ENCODE measurements at places on chromosomes 7 and 10.
A peak's percentile ranks its signal among the peaks of the same experiment; 100 is the strongest.

DNA sequence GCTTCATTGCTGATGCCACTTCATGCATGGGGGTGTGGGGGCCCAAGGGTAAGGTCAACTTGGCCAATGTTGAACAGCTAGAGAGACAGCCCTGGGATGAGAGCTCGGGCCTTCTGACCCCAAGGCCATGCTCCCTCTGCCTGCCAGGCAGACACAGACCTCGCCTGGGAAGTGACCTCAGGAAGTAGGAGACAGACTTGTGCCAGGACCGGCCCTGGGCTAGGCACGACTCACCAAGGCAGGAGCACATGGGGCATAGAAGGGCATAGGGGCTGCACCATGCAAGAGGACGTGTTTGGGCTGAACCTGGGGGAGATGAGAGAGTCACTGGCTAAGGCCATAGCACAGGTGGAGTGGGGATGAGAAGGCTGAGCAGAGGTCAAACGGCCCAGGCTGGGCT lies 27.1 kb downstream of the ZCCHC24 start:
- no peak for DNase-seq

DNA sequence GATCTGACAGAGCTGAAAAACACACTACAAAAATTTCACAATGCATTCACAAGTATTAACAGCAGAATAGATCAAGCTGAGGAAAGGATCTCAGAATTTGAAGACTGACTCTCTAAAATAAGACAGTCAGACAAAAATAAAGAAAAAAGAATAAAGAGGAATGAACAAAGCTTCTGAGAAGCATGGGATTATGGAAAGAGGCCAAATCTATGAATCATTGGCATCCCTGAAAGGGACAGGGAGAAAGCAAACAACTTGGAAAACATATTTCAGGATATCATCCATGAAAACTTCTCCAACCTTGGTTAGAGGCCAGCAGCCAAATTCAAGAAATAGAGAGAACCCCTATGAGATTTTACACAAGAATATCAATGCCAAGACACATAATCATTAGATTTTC lies 804.8 kb upstream of the IGFBP3 start:
- no peak for DNase-seq

GRCh38 chr7:132290021-132290420 lies 286.2 kb downstream of the PLXNA4 start:
- DNase-seq = no peak

GRCh38 chr10:97676770-97677581 lies 10.1 kb downstream of the AVPI1 start:
- peak; percentile 44 for DNase-seq

DNA sequence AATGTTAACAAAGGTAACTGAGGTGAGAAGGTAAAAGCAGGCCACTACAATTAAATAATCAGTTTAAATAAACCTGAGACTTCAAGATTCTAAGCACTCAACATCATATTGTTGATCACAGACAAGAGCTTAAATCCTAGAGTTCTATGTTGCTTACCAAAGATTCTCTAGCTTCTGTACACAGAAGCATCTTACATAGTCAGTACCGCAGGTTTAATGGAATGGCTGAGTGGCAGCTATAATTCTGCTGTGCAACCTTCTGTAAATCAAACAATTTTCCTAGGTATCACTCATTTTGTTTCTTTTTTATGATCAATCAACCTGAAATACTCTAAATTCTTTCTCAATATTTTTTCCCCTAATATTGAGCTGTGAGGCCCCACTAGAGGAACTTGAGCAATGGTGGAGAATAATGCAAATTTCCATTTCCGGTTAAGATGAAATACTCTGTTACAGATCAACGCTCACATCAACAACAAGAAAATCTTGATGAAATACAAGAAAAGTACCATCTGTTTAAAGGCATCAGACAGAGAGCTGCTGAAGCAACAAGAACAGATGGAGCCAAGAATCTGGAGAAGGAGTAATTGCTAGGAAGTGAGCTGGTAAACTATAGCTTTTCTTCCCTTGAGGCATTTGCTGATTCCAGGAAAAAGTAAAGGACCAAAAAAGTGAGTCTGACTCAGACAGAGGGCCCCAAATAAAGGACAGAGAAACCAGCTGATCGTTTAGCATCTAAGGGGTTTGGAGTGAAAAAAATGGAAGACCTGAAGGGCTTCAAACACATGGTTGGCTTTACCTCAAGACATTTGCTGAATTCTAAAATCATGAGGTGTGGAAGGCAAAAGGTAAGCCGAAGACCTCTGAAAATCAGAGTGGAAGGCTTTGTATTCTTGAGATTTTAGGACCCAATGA lies 22.6 kb downstream of the PNPLA8 start:
- DNase-seq = no peak

DNA sequence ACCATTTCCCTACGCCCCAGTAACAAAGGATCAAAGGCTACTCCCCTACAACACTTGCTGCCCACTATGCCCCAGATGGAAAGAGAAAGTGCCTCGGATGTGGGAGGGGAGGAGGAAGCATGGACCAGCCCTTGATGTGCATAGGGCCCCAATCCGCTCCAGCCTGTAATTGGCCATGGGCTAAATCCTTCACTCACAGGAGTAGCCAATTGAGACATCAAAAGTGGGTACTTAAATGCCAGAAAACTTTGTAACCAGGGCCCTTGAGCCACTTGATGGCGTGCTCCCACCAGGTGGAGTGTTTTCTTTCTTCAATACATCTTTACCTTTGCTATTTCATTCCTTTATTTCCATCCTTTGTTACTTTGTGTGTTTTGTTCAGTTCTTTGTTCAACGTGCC lies 500.5 kb upstream of the LRRN3 start:
- DNase-seq = no peak

DNA sequence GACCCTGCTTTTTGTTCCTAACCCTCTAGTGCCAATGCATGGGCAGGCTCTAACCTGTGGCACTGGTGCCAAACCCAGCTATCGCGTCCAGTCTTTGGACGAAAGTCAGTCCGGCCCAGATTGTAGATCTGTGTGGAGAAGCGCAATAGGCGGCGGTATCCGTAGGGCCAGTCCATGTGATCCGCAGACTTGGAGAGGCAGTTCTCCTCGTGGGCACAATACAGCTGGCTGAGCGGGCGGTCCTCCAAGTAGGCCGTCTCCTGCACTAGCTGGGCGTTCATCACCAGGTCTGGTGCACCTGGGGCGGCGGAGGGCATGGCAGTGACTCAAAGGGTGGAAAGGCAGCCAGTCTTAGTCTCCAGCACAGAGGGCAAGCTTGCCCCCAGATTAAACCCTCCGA lies 14.5 kb downstream of the LOXL4 start:
- no peak for DNase-seq

DNA sequence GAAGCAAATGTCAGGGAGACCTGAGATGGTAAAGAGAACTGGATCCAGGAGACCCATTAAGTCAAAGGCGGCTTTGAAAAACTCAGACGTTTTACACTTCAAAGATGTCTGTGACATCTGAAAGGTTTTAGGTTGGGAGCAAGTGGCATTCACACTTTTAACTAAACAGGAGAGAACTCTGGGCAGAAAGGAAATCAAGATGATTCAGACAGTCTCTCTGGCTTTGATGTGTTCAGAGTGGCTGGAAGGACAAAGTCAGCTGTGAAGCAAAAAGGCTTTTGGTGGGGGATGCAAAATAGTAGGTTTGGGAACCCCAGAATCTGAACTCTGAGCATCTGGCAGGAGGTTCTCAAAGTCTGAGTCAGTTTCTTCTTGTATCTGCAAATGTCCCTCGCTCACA lies 66.6 kb downstream of the PRKCQ start:
- no peak for DNase-seq

GRCh38 chr10:93077860-93078337 lies 4.2 kb downstream of the CYP26A1 start:
- no peak for DNase-seq

DNA sequence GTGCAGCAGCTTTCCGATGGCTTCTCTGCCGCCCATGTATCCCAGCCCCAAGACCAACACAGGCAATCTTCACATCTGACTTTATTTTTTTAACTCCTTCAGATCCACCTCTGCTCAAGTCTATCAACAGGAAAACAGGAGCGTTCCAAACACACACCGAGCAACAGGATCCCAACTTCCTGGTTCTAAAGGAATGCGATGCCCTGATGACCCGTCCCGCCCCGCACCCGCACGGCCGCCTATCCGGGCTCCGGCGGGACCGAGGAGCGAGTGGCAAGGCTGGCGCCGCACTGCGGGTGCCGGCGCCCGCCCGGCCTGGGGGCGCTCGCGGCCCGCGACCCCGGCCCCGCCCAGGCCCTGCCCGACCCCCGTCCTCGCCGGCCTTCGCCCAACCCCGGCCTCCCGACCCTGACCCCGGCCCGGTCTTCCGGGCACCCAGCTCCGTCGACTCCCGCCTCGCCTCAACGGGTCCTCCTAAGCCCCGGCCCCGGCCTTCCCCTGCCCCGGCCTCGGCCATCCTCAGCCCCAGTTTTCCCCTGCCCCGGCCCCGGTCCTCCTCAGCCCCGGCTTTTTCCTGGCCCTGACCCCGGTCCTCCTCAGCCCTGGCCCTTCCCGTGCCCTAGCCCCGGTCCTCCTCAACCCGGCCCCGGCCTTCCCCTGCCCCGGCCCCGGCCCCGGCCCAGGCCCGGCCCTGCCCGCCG lies 730 bp downstream of the LARP4B start:
- DNase-seq = peak; percentile 22

- DNase-seq = no peak
Measured at GRCh38 chr10:125004571-125005311, 62.8 kb downstream of the ZRANB1 start.

GRCh38 chr10:126854726-126855495 lies 50.3 kb upstream of the DOCK1 start:
- no peak for DNase-seq

GRCh38 chr7:134701272-134701671 lies 54.6 kb downstream of the BPGM start:
- peak; percentile 11 for DNase-seq

GRCh38 chr7:134016223-134016941 lies 110.8 kb upstream of the LRGUK start:
- DNase-seq = no peak

DNA sequence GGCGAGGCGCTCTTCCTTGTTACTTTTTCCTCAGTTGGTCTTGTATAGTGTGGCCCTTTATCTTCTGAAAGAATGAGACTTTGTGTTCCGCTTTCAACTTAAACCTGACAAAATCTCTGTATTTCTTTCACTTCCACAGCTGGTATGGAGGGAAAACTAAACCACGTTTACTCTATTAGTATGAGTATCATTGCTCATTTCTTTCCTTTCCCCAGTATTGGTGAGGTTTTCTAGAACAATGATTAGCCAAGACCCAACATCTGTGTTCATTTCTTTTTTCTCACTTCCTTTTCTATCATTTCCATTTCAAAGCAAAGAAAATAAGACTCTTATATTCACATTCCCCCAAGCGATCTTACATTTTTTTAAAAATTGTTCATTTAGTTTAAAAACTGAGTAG lies 165.3 kb downstream of the PAXIP1 start:
- DNase-seq = no peak

DNA sequence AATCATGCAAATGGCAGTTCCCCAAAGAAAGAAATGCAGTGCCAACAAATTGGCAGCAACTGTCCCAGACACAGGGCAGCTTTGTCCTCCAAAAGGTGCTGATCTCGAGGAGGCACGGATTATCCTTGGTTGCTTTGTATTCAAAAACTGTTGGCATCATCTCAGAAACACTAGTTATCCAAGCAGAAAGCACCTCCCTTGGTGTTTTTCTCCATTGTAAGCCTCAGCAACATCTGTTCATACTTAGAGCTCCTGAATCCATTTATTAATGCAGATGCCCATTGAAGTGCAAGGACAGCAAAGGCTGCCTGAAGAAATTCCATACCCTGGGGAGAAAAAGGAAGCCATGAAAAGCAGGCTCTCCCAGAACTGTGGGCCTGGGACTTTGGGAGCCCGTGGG lies 1.1 kb upstream of the NPS start:
- DNase-seq = no peak

DNA sequence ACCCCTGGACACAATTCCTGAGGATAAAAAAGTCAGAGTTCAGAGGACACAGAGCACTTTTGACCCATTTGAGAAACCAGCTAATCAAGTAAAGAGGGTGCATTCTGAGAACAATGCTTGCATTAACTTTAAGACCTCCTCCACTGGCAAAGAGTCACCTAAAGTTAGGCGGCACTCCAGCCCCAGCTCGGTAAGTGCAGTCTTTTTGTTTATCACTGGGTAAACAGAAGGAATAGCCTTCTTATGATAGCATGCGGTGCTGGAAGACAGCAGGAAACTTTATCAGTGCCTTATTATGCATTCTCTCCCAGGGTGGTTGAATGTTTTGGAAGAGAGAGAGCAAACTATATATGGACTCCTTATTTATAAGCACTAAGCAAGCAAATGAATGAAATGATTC lies 130.5 kb downstream of the CDK14 start:
- no peak for DNase-seq

DNA sequence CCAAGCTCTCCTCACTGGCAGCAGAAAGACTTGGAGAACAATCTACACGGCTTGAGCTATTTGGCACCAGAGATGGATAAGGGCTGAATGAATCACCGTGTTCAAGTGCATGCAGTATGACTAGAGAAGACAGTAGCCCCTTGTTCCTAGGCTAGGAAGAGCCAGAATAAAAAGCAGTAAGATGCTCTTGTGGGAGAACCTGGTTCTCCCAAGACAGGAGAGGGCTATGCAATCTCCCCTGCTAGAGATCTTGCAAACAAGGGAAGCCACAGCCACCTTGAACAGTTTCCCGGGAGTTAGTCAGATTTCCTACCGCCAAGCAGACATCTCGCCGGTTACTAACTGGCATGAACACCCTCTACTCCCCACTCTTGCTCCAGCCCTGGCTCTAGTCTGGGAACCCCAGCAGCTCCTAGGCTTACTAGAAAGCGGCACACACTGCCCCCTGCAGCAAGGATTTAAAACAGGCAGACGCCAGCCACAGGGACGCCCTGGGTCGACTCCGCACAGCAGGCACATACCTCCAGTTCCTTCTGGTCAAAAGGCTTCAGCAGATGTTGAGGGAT lies 107.3 kb downstream of the SMURF1 start:
- no peak for DNase-seq

GRCh38 chr10:121741248-121741792 lies 143.1 kb upstream of the FGFR2 start:
- DNase-seq = no peak

All from stimulated activated naive CD4-positive, alpha-beta T cell (primary cell).